Fibroblast of skin of right quadriceps (primary cell): ENCODE measurements at places on chromosomes 2 and 18.

- DNase-seq = no peak
Observed at GRCh38 chr2:136909777-136910176, 144.4 kb downstream of the THSD7B start.

- peak; percentile 64 for DNase-seq
Observed at GRCh38 chr2:99864561-99865553, 277.5 kb downstream of the AFF3 start.

- DNase-seq = no peak
Observed at GRCh38 chr2:84613082-84613481, 96.8 kb downstream of the DNAH6 start.

DNA sequence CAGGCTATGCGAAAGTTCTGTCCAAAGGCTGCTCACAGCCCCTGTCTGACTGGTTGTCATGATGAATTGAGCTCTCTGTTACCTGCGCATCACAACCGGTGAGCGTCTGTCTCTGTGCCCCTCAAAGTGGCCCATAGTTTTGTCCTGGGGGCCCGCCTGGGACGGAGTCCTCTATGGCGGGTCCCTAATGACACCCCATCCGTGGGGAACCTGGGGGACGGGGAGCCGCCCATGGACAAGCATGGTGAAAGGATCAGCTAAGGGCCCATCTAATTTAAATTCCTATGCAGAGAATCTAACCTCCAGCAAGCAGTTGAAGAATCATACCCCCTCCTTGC is 473 bp downstream of the ELMOD3 start:
- no peak for DNase-seq

DNA sequence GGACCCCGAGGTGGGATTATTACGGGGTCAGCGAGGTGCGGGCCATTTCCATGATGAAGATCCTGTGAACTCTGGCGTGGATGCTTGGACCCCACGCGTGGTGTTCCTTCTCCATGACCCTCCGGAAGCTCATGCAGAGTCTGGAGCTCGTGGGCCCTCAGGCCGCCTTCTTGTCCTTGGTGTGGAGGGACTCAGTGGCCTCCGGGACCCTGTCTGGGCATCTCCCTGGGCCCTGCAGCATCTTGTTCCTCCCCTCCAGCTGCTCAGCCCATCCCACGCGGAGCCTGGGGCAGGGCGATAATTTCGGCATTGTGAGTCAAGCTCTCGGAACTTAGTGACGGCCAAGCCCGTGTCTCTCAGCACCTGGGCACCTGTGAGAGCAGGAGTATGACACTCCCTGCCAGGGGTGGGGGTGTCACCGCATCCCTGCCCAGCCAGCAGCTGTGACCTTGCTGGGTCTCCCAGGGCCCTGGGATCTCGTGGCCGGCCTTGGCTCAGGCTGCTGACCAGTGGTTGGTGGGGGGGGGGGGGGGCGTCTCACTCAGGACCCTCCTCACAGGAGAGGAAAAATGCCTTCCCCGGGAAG is 24.6 kb downstream of the RTP5 start:
- DNase-seq = no peak

DNA sequence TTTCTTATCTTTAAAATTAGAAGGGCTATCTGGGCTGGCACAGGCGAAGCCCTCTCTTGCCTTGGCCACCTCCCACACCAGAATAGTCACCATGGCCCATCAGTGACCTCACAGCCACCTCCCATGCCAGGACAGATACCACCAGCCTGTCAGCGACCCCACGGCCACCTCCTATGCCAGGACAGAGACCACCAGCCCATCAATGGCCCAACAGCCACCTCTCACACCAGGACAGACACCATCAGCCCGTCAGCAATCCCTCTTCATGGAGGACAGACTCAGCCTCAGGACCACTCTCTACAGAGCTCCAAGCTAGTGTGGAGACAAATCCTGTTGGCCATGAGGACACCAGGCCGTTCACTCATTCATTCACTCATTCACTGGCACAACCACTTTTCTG is 74.6 kb downstream of the ASB1 start:
- DNase-seq = no peak
